ENCODE measurements at places on chromosomes 11 and 22. TPM values are rescaled to one million over a fixed set of nuclear protein-coding genes. Genes with fewer than 3 reads are reported as not detected.

TUB gene
- total RNA-seq: 0.70 TPM

SMC1B gene
- not detected for total RNA-seq

ROBO3 gene
- total RNA-seq: 34.8 TPM

CLMP gene
- total RNA-seq: 69.9 TPM

All from hair follicular keratinocyte (primary cell).